Stimulated activated CD8-positive, alpha-beta memory T cell treated with anti-CD3 and anti-CD28 coated beads, Interleukin-7, amount 100 ng/mL, for 24 hours (primary cell): ENCODE measurements at places on chromosomes 16 and 17.

DNA sequence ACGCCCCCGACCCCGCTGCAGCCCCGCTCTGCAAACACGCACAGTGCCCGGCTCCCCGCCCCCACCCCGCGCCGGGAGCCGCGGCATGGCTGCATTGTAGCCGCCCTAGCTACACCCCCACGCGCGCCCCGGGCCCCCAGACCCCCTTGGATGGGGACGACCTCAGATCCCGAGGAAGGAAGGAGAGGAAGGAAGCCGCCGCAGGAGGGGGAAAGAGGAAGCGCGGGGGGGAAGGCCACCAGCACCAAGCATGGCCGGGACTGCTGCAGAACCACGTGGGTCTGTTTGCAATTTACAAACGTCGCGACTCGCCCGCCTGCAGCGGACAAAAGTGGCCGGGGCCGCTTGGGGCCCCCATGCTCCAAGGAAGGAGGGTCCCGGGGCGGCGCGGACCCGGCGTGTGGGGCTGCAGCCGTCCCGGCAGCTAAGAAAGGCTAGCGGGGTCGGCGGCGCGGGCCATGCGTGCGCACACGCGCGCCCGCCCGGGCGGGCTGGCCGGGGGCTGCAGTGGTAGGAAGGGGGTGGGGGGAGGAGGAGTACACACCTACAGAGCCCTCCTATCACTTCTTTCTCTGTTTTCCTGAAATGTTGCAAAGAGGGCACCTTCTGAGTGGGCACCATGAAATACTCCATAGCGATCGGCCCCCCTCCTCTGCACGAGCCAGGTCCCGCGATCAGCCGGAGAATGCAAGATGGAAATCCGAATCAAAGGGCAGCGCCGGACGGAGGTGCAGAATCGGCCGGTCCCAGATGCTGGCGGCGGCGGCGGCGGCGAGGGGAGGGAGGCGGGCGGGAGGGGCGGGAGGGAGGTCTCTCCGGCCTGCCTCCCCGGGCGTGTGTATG lies 488 bp downstream of the TFAP4 start:
- DNase-seq, result no peak

GRCh38 chr16:47465919-47466630 lies 4.9 kb downstream of the PHKB start:
- no peak for DNase-seq

DNA sequence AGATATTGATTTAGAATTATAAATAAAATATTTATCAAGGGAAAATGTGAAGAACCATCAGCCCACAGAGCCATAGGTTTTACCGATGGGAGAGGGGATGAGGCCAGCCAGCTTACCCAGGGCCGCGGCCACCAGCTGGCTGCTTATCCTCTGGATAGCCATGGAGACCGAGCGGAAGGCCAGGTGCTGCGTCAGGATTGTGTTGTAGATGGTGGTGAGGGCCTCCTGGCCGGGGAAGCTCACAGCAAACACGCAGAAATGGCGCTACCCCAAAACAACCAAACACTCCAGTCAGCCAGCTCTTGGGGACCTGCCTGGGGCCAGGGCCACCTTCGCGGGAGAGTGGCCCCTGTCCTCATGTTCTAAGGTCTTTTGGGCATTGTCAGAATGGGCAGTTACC lies 97.8 kb downstream of the DNAH17 start:
- DNase-seq, result no peak

GRCh38 chr17:58593123-58593522 lies 78.7 kb upstream of the MTMR4 start:
- DNase-seq, result no peak

DNA sequence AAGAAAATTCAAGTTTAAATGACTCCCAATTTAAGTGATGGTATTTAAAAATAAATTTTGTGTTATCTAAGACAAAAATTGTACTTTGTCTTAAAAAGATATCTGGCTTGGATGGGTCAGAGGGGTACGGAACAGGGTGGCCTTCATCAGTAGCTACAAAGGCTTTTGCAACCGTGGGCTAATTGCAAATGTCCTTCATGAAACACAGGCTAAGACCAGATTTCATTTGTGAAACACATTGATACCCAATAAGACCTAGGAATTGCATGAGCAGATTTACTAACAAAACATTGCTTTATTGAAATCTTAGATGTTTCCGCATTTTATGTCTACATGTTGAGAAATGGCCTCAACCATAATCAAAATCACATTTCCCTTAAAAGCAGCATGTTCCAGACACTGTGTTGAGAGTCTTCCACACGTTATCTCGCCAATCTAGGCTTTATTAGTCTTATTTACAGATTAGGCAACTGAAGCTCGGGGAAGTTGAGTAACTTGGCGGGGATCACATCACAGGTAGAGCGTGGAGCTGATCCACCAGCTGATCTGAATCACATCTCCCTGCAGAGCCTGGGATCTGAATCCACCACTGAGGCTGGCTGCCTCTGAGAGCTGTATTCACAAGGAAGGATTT lies 21.8 kb downstream of the FBXO39 start:
- no peak for DNase-seq

- no peak for DNase-seq
Observed at GRCh38 chr17:64131606-64132270, 1.8 kb upstream of the ERN1 start.

- DNase-seq, result no peak
Observed at GRCh38 chr17:61392679-61393078, 7.0 kb upstream of the TBX2 start.

GRCh38 chr16:81676883-81677737 lies 102.0 kb upstream of the PLCG2 start:
- DNase-seq, result no peak

DNA sequence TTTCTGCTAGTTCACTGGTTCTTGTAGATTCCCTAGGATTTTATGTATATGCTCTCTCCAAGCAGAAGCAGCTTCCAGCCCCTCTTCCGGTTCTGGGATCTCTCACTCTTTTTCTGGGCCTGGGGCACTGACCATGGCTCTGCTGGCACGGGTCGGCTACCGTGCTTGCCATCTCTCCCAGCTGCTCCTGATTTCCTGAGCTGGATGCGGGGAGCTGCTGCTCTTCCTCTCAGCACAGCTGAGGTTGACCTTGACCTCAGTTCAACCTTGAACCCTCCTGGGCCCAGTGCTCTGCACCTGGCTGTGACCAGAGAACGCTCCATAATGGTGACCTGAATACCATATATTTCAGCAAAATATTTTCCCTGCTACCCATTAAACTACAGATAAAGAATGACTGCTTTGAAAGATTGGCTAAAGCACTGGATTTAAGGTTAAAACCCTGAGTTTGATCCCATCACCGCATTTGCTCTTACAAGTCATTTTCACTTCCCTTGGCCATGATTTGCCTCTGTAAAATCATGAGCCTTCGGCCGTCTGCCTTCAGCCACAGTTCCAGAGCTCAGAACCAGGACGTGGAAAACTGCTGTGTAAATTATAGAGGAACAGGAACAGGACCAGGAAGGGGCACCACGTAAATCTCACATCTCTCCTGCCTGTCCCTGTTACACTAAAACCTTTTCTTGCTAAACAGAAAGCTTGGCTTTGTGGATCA lies 130.8 kb upstream of the CHMP6 start:
- no peak for DNase-seq

DNA sequence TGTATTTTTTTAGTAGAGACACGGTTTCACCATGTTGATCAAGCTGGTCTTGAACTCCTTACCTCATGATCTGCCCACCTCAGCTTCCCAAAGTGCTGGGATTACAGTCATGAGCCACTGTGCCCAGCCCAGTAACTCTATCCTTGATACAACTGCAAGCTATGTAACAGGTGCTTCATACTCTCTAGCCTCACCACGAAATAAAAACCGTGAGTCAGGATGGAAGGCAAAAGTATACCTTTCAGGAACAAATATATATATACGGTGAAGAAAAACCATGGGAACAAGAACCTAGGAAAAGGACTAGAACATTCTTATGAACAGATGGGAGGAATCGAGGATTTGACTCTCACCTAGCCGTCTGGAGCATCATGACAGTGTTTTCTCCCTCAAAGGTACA lies 9.6 kb upstream of the FBF1 start:
- DNase-seq, result no peak

DNA sequence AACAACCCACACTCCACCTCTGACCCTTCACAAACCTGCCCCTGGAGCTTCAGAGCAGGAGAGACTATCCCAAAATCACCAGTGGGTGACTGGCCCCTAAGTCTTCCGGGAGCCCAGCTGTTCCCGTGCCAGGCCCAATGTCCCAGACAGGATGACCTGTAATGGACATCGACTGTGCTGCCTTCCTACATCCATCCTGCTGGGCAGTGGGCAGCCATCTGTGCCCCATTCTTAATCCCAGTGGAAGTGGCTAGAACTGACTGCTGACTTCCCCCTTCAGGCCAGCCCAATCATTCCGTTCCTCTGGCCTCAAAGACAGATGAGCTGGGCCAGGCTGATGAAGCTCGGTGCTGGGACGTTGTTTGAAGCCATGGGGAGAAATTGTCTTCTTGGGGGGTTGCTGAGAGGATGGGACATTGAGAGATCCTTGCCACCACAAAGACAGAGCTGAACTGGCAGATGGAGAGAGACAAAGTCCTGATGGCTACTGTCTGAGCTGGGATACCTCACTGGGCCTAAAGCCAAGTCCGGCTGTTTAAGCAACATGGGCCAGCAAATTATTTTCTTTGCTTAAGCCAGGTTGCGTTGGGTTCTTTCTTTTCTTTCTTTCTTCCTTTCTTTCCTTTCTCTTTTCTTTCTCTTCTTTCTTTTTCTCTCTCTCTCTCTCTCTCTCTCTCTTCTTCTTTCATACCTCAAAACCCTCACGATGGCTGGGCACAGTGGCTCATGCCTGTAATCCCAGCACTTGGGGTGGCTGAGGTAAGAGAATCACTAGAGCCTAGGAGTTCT lies 17.9 kb upstream of the ALOX15B start:
- DNase-seq, result no peak

- no peak for DNase-seq
Observed at GRCh38 chr16:22103441-22103840, 11.1 kb downstream of the VWA3A start.

DNA sequence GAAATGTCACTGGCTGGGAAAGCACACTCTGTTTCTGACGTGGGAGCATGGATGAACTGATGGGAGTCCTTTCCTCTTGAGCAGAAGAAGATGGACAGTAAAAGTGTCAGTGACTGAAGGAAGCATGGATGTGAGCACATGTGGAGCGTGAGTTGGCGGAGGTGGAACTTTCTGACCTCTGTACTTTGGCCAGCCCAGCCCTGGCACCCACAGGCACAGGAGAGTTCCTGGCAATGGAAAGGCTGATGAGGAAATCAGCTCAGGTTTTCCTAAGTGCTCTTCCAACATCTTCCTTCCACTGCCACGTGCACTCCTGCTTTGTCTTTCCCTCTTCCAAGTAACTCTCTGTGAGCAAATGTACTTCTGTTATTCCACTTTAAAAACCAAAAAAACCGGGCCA lies 276.8 kb downstream of the NTN1 start:
- no peak for DNase-seq

GRCh38 chr17:8292639-8293395 lies 2.4 kb downstream of the SLC25A35 start:
- DNase-seq, result no peak

GRCh38 chr16:75066861-75067447 lies 49.6 kb downstream of the LDHD start:
- no peak for DNase-seq

GRCh38 chr17:57092171-57092570 lies 7.1 kb downstream of the AKAP1 start:
- DNase-seq, result no peak

- DNase-seq, result no peak
Observed at GRCh38 chr17:56896968-56897359, 16.9 kb downstream of the TRIM25 start.

DNA sequence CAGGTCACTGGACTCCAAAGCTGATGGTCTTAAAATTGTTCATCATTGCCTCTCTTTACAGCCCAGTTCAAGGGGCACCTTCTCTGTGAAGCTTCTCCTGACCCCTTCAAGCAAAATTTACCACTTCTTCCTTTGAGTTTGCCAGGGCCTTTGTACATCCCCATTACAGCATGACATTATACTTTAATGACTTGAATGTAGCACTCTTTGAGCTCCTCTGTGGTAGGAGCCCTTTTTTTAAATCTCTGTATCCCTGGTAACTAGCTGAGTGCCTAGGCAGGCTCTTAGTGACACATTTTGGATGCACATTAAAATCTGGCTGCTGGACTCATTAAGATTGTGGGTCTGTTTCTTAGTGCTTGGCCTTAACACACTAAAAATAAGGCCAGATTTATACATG lies 412.1 kb downstream of the CA10 start:
- no peak for DNase-seq

- DNase-seq, result no peak
Observed at GRCh38 chr16:4285167-4285566, 12.3 kb upstream of the TFAP4 start.

DNA sequence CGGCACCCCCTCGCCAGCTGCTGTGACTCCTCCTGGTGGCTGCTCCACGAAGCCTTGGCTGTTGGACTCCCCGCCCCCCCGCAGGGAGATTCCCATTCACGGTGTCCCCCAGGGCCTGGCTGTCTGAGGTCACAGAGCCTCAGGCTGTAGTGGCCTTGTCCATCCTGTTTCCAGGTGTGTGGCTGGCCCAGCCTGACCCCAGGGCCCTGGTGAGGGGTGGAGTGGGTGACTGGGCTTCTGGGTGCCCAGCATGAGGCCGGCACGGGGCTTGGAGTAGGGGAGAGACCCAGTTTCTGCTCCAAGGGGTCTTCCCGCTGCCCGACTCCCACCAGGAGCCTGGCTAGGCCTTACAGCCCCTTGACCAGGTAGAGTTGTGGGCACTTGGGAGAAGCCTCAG lies 10.4 kb downstream of the PRSS27 start:
- no peak for DNase-seq

GRCh38 chr16:75218256-75219076 lies at the start of gene CTRB1:
CTRB1 (plus strand) TSS chr16:75218988; CDS start chr16:75219008, 20 bp downstream.
- no peak for DNase-seq

- DNase-seq, result no peak
Observed at GRCh38 chr16:89574681-89575246, 794 bp upstream of the CPNE7 start.

DNA sequence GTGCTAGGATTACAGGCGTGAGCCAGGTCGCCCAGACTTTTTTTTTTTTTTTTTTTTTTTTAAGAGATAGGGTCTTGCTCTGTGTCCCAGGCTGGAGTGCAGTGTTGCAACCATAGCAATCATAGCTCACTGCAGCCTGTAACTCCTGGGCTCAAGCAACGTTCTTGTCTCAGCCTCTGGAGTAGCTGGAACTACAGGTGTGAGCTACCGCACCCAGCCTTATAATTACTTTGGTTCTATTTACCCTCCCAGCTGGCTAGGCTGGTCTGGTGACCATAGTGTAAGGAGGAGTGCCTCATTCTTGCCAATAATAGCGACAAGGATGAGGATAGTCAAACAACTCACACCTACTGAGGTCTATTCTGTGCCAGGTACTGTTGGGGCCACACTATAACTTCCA lies 39.6 kb upstream of the USP7 start:
- DNase-seq, result no peak

- DNase-seq, result no peak
Observed at GRCh38 chr17:1732833-1733321, 8.4 kb downstream of the WDR81 start.

- no peak for DNase-seq
Observed at GRCh38 chr17:34465789-34466188, 102.8 kb upstream of the CCL1 start.

GRCh38 chr16:84610376-84610775 lies 7.5 kb downstream of the COTL1 start:
- DNase-seq, result no peak
